ENCODE measurements at places on chromosomes 1 and 21.

DNA sequence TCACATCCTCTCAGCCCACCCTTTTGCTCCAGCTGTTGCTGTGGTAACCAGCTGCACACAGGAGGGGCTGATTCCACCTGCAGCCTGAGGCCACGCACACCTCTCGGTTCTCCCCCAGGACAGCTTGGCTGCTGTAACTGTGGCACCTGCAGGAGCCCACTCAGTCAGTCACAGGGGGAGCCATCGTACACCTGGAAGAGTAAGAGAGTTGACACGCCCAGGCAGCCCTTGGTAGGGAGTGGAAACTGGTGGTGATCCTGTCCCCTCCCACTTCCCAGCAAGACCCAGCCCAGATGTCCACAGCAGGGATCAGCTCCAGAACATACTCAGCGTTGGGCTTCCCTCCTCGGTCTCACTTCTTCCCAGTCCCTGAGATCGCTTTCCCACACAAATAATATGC lies 32.2 kb upstream of the BACE2 start:
- no peak for DNase-seq

DNA sequence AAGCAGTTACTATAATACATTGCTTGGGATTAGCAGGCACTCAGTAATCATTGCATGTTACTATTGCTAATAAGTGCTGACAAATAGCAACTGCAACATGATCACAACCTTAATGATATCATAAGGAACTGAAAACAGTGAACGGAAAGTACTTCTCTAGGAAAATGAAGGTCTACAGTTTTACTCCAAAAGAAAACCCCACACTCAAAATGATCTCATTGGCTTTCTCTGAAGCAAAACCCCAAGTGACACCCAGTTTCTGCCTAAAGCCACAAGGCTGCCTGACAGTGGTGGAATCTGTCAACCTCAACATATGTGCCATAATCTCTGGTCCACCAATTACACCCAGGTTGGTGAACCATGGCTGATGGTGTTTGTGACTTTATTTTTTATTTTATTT lies 137.6 kb downstream of the PTGER3 start:
- no peak for DNase-seq

GRCh38 chr21:37276377-37276776 lies 9.2 kb upstream of the VPS26C start:
- no peak for DNase-seq

- DNase-seq = no peak
Measured at GRCh38 chr1:75503221-75503974, 107.5 kb downstream of the SLC44A5 start.

DNA sequence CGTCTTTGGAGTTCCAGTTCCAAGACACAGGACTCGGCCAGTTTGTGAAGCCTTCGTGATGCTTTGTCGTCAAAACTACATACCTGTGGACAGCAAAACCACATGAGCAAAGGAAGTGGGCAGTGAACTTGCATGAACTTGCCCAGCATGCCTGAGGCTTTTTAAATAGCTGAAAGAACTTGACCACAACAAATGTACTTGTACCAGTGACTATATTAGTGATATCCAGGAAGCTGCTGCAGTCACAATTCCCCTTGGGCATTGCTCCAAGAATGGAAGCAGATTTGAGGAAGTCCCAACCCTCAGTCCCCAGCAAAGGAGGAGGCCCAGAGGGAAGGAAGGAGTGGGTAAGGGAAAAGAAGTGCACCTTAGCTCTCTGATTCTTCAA lies 2.6 kb downstream of the FUCA1 start:
- no peak for DNase-seq

DNA sequence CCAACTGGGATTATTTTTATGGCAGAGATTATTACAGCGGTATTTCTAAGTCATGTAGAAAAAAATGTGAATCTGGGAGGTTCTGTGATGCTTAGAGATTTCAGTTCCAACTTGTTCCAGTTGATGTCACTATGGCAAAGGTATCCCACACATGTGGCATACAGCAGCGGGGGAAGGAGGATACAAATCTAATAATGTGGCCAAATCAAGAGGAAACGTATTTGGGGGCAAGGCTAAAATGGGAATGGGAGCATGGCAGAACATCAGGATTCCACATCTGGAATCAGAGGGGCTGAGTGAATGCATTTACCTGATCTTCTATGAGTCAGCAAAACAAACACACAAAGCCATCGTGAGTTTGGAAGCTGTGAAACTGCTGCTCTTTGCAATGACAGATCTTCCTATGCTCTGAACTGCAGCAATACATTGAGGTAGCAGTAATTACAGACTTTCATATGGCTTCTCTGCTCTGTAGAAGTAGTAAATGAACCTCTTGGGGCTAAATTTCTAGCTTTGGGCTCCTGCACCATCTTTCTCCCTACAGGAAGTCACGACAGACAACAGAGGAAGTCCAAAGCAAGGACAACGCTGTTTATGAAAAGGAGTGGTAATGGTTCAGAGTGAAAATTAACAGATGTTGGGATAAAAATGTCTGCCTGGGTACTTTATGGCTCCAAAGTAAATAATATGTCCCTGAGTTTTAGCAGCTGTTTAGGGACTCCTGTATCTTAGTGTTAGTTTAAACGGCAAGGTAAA lies 55.5 kb downstream of the GABPA start:
- DNase-seq = peak; percentile 39

GRCh38 chr1:24795236-24795635 lies 50.0 kb downstream of the CLIC4 start:
- DNase-seq = no peak

Measured in left renal pelvis (tissue), 4 donors.